Activated CD4-positive, alpha-beta memory T cell treated with anti-CD3 and anti-CD28 coated beads for 36 hours (primary cell): ENCODE measurements at places on chromosomes 7 and 10.

GRCh38 chr10:31975157-31975765 lies 46.6 kb upstream of the ARHGAP12 start:
- DNase-seq = no peak

DNA sequence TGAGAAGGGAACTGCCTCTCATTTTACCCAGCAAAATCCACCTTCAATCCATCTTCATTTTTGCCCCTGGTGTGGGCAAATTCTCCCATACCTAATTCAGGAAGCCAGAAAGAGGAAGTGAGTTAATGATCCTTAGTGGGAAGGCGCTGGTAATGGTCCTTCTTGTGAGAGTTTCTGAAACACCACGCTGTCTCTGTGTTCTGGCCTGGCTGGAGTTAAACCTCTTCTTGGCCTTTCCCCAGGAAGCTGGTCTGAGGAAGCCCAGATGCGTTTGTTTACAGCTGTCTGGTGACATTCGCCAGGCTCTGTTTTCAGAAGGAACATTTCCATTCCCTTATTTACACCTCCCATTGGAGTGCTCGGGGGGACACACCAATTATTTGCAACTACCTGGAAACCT lies 24.3 kb downstream of the HTRA1 start:
- no peak for DNase-seq

- DNase-seq = no peak
These were observed 109.1 kb downstream of the LSM5 start for GRCh38 chr7:32381024-32381601.

GRCh38 chr10:88377510-88377909 lies 205.6 kb downstream of the RNLS start:
- no peak for DNase-seq

GRCh38 chr10:97425964-97426775 lies at the start of gene PGAM1:
Gene PGAM1, plus strand, starts transcription at chr10:97426191. Its CDS starts 117 bp downstream, at chr10:97426308.
- DNase-seq = peak; percentile 97

DNA sequence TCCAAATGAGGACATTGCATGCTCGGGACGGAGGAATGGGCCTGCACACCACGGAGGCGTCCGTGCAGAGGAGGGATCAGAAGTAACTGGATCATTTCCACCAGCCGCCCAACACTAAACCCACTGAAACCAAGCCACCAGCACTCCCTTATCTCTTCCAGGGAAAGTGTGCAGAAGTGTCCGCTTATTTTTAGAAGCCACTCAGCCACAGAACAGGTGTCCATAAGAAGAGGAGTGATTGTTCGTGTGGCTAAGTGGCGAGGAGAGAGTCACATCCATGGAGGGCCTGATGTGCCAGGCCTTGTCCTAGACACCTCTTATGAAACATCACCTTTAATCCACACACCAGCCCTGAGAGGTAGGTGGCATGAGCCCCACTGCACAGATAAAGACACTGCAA lies 407.9 kb upstream of the NPVF start:
- no peak for DNase-seq

DNA sequence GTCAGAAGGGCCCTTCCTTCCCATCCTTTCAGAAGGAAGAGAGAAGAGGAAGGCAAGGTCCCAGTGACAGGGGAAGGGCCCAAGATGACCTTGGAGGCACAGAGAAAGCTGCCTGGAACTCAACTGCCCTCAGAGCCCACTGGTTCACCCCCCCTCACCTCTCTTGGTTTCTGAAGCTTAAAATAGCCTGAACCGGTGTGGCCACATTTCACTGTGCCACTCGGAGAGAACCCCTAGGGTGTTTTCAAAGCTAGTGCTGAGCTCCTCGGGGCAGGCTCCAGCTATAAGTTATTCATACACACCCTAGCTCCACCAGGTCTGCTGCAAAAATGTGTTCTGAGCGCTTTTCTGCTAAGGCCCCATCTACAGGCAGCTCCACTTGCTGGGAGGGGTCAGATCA lies 60.9 kb upstream of the ADRB1 start:
- DNase-seq = no peak

GRCh38 chr7:8965177-8965576 lies 531.8 kb downstream of the NXPH1 start:
- no peak for DNase-seq

- no peak for DNase-seq
These were observed 3.6 kb downstream of the BHLHA15 start for GRCh38 chr7:98214811-98215321.

- DNase-seq = no peak
These were observed 11.5 kb upstream of the FLNC start for GRCh38 chr7:128818694-128819093.

DNA sequence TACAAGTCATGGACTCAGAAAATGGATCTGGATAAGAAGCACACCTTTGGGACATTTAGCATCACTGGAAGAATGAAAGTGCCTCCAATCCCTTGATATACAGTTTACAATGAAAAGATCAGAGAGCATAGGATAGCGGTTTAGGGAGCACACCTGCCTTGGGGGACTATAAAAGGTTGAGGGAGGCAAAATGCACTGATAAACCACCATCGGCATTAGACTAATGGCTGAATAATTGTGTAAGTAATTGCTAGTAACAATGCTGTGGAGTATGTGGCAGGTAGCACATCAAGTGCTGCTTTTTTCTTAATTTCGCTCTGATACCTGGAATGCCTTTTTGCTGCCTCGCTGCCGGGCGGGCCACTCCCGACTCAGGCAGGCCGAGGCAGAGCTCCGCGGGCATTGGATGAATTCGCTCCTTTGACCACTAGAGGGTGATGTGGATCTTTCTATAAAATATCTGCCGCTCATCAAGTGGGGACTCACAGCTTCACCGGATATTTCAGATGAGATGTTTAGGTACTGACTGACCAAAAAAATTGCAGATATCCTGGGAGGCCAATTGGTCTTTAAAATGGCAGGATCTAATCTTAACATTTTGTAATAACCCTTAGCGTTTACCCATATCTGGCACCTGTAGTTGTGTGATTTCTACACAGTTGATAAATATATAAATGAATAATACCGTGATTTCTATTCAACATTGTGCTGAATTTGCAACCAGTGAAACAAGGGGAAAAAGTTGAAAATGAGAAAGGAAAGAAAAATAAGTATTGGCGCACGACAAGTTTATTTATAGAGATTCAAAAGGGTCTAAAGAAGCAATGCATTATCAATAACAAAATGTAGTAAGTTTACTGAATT lies 116.8 kb upstream of the PRSS1 start:
- peak; percentile 66 for DNase-seq

DNA sequence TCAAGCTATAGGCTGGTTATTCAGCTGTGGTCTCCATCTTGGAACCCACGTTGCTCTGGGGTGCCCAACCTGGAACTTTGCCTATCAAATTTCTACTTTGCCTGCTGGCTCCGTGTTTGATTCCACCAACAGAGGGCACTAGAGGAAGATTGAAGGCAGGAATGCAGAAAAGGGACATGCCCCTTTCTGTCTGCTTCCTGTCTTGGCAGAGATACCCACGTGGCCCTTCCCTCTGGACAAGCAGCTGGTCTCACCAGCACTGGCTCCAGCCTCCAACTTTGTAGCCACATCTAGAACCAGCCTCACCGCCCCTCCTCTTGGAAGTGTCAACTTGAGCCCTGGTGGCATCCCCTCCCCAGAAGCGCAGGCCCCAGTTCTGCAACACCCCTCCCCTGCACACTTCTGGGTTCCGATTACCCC lies 52.1 kb upstream of the ZNF438 start:
- DNase-seq = peak; percentile 79

DNA sequence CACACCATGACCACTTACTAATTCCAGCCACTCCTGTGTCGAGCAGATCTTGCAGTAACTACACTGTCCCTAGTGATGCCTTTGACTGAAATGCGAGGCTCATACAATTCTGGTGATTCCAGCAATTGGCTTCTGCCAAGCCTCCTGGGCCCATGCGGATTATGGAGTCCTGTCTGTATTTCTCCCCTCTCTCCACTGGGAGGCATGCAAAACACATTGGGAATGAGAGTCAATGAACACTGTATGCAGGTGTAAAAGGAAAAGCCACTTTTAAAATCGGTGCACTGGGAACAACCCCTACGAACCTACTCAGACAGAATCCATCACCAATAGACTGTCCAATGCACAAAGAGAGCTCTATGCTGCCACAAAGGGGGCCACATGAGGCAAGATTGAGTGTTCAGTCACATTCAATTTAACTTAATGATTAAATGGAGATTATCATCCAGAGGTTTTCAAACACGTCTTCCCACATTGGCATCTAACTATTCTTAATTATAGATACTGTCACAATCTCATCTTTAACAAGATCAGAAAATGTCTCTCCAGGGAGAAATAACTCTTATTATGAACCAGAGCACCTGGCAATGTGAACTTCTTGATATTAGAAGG lies 550.6 kb downstream of the GLRX3 start:
- no peak for DNase-seq

DNA sequence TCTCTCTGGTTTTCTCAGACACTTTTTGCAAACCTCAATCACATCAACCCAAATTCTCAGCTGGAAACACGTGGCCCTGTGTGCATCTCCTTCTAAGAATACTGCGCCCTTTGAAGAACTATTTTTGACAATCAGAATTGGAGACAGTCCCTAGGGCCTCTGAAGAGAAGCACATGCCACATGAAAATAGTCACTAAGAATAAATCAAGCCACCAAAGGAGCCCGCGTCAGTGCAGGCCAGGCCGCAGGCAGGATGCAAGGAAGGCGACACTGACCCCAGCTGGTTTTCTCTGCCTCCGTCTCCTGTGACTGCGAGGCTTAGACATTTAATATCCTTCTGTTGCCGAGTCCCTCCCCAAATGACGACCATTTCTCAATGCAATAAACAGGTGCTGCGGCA lies 88.0 kb upstream of the ADAM12 start:
- DNase-seq = no peak

DNA sequence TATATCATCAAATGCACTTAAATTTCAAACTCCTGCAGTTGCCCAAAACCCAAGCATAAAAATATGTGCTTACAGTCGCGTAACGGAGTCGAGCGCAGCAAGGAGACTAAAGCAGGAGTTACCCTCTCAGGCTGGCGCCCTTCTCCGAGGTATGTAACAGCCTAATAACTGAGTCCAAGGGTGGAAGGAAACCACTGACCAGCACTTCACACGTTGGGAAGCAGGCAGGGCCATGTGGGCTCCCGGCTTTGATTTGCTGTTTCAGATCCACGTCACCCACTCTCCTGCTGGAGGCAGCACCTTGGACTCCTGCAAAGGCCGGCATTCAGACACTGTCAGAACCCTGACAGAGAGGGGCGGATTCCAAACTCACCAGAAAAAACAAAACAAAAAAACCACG lies 123.8 kb downstream of the DIP2C start:
- DNase-seq = no peak

- no peak for DNase-seq
These were observed 64.2 kb downstream of the PRLHR start for GRCh38 chr10:118531105-118531852.

DNA sequence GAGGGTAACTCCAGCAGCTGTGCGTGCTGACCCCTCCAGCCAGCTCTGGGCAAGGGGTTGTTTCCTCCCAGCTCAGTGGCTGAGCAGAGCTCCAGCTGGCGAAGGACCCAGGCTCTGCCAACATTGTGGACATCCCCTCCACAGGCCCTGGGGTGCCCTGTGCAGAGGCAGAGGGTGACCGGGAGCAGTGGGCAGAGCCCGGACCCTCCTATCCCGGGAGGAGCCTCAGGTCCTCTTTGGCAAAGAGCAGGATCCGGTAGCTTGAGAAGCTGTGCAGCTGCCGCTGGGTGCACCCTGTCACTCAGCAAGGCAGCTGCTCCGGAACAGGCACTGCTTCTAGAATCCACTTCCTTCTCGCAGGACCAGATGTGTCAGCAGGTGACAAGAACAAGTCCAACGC lies 175.9 kb downstream of the EBF3 start:
- no peak for DNase-seq

GRCh38 chr7:132677918-132678317 lies 101.6 kb upstream of the PLXNA4 start:
- DNase-seq = no peak
